ENCODE measurements at places on chromosomes 11 and 22.
A peak's percentile ranks its signal among the peaks of the same experiment; 100 is the strongest.

DNA sequence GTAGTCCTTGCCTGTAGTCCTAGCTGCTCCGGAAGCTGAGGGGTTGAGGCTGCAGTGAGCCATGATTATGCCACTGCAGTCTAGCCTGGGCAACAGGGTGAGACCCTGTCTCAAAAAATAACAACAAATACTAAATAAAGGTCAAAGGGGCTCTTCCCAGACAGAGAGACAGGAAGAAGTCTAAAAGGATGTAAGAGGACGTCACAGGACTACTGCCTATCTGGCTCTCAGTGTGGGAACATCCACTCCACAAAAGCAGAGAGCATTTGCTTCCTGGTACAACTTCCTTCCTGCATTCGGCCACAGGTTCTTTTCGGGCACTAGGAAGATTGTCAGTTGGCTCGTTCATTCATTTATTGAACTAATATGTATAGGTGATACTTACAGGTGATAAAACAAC, 110.6 kb downstream of the SGSM3 start:
- no peak for DNase-seq

GRCh38 chr11:76668362-76669155, 2.0 kb downstream of the LRRC32 start:
- no peak for DNase-seq

- DNase-seq: no peak
Observed at GRCh38 chr11:80457823-80458222, 1017.0 kb upstream of the TENM4 start.

DNA sequence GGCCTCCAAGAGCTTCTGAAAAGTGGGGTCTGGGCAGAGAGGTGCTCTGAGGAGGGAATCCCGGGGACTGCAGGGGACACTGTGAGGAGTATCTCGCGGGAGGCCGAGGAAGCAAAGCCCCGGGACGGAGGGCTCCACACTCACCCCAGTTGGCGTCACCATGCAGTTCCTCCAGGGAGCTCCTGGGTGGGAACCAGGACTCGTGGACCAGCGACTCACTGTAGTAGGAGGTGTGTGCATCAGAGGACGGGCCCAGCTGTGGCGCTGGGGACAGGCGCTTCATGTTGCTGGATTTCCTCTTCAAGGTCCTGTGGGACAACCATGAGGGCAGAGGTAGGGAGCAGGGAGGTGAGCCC, 4.8 kb downstream of the SUN2 start:
- no peak for DNase-seq

DNA sequence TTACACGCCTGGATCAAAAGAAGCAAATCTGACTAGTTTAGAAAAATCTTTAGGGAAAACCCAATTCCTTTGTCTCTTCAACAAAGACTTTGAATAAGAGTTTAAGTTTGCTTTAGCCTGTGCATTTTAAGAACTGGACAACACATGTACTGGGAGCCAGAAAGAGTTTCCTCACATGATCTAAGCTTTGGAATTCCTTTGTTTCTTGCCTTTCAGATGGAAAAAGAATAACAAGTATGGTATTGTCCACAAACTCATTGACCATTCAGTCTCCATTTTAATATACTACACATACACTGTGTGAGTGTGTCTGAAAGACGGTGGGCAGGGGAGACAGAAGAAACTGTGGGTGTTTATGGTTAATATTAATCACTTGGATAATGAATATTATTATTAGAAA, 205.6 kb downstream of the MAML2 start:
- no peak for DNase-seq

- no peak for DNase-seq
Observed at GRCh38 chr11:66680966-66681645, 3.4 kb upstream of the RBM4B start.

DNA sequence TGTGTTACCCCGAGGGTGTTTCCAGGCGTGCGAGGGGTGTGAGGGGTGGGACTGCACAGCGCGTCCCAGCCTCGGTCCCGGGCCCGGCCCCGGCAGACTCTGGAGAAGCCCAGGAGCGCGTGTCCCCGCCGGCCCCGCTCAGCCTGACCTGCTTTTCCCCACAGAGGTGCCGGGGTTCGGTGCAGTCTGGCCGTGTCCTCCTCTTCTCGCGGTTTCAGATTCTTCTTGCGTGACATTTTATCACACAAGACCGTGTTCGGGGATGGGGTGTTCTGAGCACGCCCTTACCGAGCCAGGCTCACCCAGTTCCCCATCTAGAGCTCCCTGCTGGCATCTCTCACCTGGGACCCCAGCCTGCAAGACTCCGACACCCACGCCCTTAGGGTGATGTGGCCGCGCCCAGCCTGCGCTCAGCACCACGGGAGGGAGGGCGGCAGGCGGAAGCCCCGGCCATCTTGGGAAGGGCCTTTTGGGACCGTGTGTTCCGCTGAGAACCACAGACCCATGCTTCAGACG, 775.6 kb downstream of the BRD1 start:
- DNase-seq: no peak

GRCh38 chr22:39932918-39933649, 27.1 kb upstream of the TMA7B start:
- DNase-seq: peak; percentile 60

GRCh38 chr22:32632512-32633315, 158.1 kb downstream of the FBXO7 start:
- no peak for DNase-seq

- DNase-seq: no peak
Observed at GRCh38 chr11:76699451-76700091, 29.0 kb upstream of the LRRC32 start.

DNA sequence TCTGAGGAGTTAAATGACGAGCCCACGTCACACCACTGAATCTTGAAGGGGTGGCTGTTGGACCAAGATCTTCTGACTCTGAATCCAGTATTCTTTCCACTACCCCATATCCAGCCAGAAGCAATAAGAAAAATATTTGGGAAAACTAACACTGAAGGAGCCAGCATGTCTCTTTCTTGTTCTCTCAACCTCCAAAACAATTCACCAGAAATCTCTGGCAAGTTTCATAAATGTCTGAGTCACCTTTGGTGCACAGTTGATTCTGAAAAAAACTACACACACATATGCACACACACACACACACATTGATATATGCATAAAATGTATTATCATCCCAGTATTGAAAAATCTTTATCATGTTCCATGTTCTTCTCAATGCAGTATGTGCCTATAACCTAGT, 104.3 kb upstream of the BLID start:
- DNase-seq: no peak

GRCh38 chr11:126645186-126645585, 289.7 kb downstream of the ST3GAL4 start:
- no peak for DNase-seq

GRCh38 chr11:128299132-128299726, 288.1 kb downstream of the ETS1 start:
- no peak for DNase-seq

DNA sequence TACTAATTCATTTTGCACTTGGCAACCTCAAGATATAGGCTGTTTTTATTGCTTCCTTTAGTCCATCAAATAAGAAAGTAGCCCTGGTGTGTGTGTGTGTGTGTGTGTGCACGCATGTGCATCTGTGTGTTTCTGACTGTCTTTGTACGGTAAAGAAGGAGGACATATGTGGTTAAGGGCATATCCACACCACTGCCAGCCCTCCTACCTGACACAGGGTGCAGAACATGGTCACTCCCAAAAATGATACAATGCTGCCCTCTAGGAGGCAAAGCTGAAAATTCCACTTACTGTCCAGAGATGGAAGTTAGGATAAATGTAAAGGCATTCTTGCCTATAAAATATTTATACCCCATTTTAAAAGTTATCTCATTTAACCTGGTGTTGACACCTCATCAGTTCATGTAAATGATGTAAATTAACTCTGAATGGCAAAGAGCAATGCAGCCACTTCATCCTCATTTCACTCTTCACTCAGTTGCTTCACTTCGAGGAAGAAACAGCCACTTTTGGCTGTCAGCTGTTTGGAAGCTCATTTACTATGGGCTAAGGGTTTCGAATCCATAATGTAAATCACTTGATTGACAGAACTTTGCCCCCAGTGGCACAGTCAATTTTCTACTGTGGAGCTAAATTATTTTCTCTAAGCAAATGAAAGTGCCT, 83.1 kb upstream of the MTNR1B start:
- DNase-seq: peak; percentile 66

DNA sequence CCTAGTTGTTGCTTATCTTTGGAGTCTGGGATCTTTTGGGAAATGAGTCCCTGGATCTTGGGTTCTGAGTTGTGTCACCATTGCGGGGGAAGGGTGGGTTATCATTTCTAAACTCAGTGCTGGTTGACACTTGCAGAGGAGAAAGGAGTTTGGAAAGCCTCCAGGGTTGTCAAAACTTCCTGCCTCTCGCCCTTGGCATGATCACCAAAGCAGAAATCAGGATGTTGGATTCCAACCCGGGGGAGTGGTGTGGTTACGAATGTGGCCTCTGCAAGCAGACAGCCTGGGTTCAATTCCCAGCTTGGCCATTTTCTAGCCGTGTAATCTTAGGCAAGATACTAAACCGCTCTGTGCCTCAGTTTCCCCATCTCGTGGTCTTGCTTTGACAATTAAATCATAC, 24.3 kb downstream of the CD6 start:
- DNase-seq: no peak

- no peak for DNase-seq
Observed at GRCh38 chr22:19707347-19708290, 6.7 kb upstream of the SEPTIN5 start.

DNA sequence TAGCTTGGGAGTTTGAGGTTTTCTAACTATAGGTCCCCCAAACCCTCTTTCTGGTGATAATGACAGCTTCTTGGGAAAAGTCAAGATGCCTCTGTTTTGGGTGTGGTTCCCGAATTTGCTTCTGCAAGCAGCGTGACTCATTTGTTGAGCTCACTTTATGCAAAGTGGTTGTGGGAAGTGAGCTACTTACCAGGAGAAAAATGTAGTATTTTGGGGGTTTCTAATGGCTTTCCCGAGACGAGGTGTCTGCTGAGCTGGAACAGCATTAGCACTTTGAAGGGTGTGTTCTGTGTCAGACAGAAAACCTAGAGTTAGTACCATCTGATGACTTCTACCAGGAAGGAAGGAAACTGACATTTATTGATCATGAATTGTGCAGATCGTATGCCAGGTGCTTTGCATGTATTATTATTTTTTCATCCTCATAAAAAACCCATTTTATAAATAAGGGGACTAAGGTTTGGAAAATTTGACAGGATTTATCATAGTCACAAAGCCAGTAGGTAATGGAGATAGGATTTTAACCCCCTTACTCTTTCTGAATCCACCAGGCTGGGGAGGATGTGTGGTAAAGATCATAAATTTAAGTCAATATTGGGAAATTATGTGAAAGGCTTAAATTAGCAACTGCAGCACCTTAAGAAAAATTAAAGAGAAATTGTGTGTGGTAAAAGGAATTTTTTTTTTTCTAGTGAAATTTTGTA, 108.8 kb upstream of the CD44 start:
- no peak for DNase-seq

DNA sequence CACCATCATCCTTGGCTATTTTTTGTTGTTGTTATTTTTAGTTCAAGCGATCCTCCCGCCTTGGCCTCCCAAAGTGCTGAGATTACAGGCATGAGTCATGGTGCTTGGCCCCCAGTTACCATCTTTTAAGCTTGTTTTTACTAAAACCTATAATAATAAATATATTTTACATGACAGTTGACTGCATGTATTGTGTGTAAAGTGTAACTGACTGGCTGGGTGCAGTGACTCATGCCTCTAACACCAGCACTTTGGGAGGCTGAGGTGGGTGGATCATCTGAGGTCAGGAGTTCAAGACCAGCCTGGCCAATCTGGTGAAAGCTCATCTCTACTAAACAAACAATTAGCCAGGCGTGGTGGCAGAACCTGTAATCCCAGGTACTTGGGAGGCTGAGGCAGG, 386.2 kb downstream of the TENM4 start:
- no peak for DNase-seq

DNA sequence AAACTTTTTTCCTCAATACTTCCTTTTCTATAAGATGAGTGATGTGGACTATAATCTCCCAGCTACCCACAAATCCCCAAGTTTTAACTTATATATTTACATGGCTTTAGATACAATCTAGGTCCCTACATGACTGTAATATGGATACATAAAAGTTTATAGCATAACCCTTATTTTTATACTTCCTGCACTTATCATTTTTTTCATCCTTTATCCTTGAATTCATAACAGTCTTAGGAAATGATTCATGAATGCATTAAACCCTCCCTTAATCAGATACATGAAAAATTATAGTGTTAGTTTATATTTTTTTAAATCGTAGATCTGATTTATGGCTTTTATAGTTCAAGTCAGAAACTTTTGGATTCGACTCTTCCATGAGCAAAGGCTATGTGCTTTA, 195.8 kb downstream of the MAML2 start:
- no peak for DNase-seq

- no peak for DNase-seq
Observed at GRCh38 chr22:41907436-41908401, 7.2 kb downstream of the SHISA8 start.

- no peak for DNase-seq
Observed at GRCh38 chr11:24833573-24833972, 336.7 kb downstream of the LUZP2 start.

GRCh38 chr11:117716521-117717440, 80.2 kb downstream of the DSCAML1 start:
- no peak for DNase-seq

- no peak for DNase-seq
Observed at GRCh38 chr22:35930933-35931332, 97.7 kb downstream of the RBFOX2 start.

DNA sequence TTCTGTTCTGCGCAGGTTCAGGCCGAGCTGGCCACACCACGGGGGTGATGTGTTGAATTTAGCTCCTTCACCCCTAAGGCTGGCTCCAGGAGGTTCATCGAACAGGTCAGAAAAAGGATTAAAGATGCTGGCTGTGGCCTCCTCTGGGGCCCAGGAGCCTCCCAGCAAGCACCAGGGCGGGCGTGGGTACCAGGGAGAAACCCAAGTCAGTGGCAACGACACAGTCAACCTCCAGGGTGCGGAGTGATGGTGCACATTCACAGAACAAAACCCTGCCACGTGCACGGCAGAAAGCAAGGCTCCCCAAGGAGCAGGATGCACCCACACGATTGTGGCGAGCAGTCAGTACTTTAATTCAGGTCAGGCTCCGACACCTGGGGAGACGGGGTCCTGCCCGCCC, 10.8 kb downstream of the C11orf24 start:
- no peak for DNase-seq

GRCh38 chr11:124839128-124839971, 25.9 kb upstream of the ROBO3 start:
- DNase-seq: no peak

DNA sequence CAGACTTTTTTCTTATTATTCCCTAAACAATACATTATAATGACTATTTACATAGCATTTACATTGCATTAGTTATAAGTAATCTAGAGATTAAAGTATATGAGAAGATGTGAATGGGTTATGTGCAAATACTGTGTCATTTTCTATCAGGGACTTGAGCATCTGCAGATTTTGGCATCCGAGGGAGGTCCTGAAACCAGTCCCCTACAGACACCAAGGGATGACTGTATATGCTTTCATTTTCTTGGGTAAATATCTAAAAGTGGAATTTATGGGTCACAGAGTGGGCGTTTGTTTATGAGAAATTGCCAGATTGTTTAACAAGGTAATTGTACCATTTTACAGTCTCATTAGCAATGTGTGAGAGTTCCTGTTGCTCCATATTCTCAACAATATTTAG, 454.5 kb upstream of the API5 start:
- DNase-seq: no peak
